ENCODE measurements at places on chromosomes 5 and 9. TPM values are rescaled to one million over a fixed set of nuclear protein-coding genes. Genes with fewer than 3 reads are reported as not detected.
A peak's percentile ranks its signal among the peaks of the same experiment; 100 is the strongest.

Gene CAAP1
- 15.0 TPM for total RNA-seq

Gene LVRN
- 0.46 TPM for total RNA-seq

- H3K4me3 ChIP-seq, result no peak overlapping the region
- no peak for DNase-seq
- H3K36me3 ChIP-seq, result no peaks in the 10 kb centered on the region
- peaks cover 3% of the 10 kb centered on the region for H3K4me1 ChIP-seq
- peaks cover 15% of the 10 kb centered on the region for H3K27me3 ChIP-seq
- no peak overlapping the region for H3K27ac ChIP-seq
These were observed 270.7 kb upstream of the WWC1 start for GRCh38 chr5:168020542-168021294.

DNA sequence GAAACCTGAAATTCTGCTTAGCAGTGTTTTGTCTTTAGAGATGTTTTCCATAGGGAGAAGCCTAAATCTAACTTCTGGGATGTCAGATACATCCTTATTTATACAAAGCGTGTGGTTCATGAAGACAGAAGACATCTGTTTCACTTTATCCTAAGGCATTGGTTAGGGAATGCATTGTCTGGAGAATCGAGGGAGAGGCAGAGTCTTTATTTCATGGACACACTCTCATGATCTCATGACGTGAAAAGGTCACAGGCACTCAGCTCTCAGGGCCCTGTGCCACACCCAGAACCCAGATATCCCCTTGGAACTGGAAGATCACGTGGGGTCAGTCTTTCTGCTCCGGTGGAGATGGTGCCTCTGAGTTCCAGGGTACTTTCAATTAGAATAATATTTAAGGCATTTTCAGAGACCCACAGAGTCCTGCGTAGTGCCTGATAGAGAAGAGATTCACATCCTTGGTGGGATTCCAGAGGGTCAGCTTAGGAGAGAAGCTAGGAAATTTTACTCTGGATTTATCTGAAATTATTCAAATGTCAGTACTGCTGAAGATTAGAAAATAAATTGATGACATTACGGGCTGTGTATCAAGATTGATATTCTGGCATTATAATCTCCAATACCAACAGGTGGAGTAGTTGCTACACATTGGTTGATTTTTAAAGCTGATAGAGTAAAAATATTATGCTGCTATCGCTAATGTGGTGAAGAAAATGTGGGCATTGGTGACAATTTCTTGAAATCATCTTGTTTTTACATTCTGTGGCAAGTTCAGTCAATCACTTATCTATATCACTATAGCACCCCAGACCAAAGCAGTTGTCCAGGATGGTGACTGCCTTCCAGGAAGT is 378.3 kb downstream of the MTRR start:
- no peak overlapping the region for H3K4me3 ChIP-seq
- H3K27ac ChIP-seq, result no peak overlapping the region
- no peak for DNase-seq
- no peaks in the 10 kb centered on the region for H3K27me3 ChIP-seq
- no peaks in the 10 kb centered on the region for H3K36me3 ChIP-seq

DNA sequence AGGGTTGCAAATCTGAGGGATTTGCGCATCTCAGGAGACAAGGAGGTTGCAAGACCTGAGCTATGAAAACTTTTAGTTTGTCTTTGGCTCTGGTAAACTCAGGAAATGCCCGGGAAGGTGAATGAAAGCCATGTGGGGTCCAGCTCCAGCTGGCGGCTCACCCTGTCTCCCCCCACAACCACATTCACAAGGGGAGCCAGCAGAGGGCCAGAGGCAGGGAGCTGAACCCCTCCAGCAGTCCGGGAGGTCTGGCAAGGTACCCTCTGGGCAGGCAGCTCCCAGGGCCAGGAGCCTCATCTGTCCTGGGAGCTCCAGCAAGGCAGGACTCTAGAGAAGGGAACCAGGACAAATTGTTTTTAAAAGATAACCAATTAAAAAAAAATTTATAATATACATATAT is 2.5 kb upstream of the FGFR4 start:
- DNase-seq, result no peak
- peaks cover 18% of the 10 kb centered on the region for H3K27me3 ChIP-seq
- H3K4me1 ChIP-seq, result peaks cover 13% of the 10 kb centered on the region
- H3K36me3 ChIP-seq, result peaks cover 2% of the 10 kb centered on the region
- peak overlapping the region; percentile 5 for H3K27ac ChIP-seq
- no peak overlapping the region for H3K4me3 ChIP-seq

Gene GPR150
- 0.33 TPM for total RNA-seq

GRCh38 chr5:125103459-125103858 is 357.0 kb upstream of the ZNF608 start:
- H3K36me3 ChIP-seq, result no peaks in the 10 kb centered on the region
- no peak for DNase-seq
- H3K27me3 ChIP-seq, result no peaks in the 10 kb centered on the region
- H3K27ac ChIP-seq, result no peak overlapping the region

DNA sequence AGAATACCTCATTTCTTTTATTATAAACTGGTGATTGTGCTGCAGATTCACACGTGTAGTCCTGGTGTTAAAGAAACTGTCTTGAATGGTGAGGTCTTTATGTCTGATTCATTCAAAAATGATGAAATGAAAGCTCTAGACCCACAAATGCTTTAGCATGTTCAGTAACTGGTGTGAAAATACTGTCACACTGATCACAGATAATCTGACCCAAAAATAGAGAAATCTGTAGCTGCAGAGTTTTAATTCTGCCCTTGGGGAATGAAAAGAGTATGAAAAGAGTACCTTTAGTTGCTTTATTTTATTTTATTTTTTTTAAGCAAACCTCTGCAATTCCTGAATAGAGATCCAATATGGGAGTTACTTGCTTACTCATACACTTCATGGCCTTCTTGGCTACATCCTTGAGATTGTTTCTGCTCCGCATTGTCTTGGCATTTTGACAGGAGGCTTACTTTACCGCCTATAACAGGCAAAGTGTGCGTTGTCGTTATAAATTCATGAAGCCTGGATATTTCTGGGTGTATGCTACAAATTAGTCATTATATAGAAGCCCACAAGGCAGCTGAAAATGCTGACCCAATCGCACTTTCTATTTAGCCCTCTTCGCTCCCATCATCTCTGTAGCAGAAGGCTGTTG is 2.7 kb downstream of the RGMB start:
- peak overlapping the region; percentile 99 for H3K4me3 ChIP-seq
- peaks cover 64% of the 10 kb centered on the region for H3K4me1 ChIP-seq
- H3K27ac ChIP-seq, result peak overlapping the region; percentile 99
- no peaks in the 10 kb centered on the region for H3K27me3 ChIP-seq
- H3K36me3 ChIP-seq, result peaks cover 10% of the 10 kb centered on the region
- DNase-seq, result no peak

Gene SLC6A3
- total RNA-seq, result not detected

GRCh38 chr5:147454996-147455677 is 54.7 kb downstream of the DPYSL3 start:
- H3K36me3 ChIP-seq, result peaks cover 1% of the 10 kb centered on the region
- peaks cover 31% of the 10 kb centered on the region for H3K4me1 ChIP-seq
- DNase-seq, result no peak

Gene OR13C8
- not detected for total RNA-seq

Gene ADGRD2
- total RNA-seq, result not detected

Gene NPR3
- 315 TPM for total RNA-seq

Gene SERINC5
- total RNA-seq, result 41.5 TPM

- no peak overlapping the region for H3K4me3 ChIP-seq
- H3K4me1 ChIP-seq, result peaks cover 51% of the 10 kb centered on the region
- H3K36me3 ChIP-seq, result peaks cover 4% of the 10 kb centered on the region
- no peaks in the 10 kb centered on the region for H3K27me3 ChIP-seq
- DNase-seq, result no peak
These were observed 10.0 kb downstream of the HMGCS1 start for GRCh38 chr5:43303242-43303641.

DNA sequence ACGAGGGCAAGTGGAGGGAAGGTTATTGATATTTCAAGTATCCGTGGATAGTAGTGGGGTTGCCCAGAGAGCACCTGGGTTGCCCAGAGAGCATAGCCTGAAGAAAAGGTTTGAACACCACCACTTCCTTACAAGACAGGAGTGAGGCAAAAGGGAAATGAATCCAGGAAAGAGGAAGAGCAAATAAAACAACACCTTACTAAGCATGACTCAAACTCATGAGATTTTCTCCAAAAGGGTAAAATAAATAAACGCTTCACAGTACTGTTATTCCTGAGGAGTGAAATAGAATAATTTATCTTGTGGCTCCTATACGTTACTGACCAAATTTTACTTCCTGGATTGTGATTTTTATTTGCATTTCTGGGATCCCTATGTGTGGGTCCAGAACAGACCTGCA is 65.2 kb upstream of the PTPRD start:
- no peak overlapping the region for H3K27ac ChIP-seq
- H3K4me1 ChIP-seq, result peaks cover 6% of the 10 kb centered on the region
- no peaks in the 10 kb centered on the region for H3K36me3 ChIP-seq
- H3K4me3 ChIP-seq, result no peak overlapping the region

GRCh38 chr5:54294097-54294667 is 16.2 kb downstream of the ARL15 start:
- no peak for DNase-seq
- no peak overlapping the region for H3K27ac ChIP-seq
- no peak overlapping the region for H3K4me3 ChIP-seq
- H3K4me1 ChIP-seq, result peaks cover 12% of the 10 kb centered on the region

Gene GDA
- 0.33 TPM for total RNA-seq

Gene SLC6A19
- not detected for total RNA-seq

DNA sequence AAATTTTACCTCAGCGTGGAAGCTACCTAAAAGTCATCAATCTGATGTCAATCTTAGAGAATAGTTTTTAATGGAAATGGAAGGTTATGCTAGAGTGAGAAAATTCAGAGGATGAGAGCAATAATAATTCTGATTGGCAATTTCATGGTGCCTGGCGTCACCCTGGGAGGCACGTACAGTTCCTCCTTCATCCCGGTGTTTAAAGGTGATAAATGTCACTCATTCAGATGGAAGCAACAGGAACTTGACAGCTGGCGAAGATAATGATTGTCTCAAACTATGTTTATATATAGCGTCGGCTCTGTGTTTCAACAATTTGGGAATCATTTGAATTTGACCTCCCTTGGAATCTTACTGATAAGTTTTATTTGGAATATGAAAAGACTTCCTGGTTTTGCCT is 108.4 kb downstream of the MED10 start:
- peaks cover 7% of the 10 kb centered on the region for H3K27me3 ChIP-seq
- H3K4me3 ChIP-seq, result no peak overlapping the region
- H3K36me3 ChIP-seq, result no peaks in the 10 kb centered on the region

- no peak for DNase-seq
- H3K36me3 ChIP-seq, result no peaks in the 10 kb centered on the region
- H3K4me1 ChIP-seq, result peaks cover 20% of the 10 kb centered on the region
- H3K4me3 ChIP-seq, result no peak overlapping the region
- H3K27me3 ChIP-seq, result peaks cover 1% of the 10 kb centered on the region
These were observed 461.4 kb downstream of the ZNF608 start for GRCh38 chr5:124285071-124285470.

DNA sequence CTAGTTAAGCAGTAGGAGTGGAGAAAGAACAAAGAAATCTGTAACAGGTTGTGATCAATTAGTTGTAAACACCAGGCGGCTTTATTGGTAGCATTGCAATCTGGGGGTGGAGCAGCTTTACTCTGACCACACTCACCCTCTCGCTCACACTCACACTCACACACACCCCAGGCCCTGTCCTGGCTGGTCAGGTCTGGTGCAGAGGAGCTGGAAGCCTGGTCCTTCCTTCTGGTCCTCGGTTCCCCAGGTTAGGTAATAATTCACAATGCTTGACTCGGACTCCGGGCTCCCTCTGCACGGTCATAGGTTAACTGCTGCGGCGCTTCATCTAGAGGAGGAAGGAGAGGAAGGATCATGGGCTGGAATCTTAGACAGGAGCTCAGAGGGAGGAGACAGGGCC is 1.6 kb downstream of the CCL19 start:
- no peaks in the 10 kb centered on the region for H3K4me1 ChIP-seq
- peak; percentile 50 for DNase-seq
- no peak overlapping the region for H3K27ac ChIP-seq
- H3K27me3 ChIP-seq, result no peaks in the 10 kb centered on the region

Gene ELOVL7
- total RNA-seq, result 0.28 TPM

DNA sequence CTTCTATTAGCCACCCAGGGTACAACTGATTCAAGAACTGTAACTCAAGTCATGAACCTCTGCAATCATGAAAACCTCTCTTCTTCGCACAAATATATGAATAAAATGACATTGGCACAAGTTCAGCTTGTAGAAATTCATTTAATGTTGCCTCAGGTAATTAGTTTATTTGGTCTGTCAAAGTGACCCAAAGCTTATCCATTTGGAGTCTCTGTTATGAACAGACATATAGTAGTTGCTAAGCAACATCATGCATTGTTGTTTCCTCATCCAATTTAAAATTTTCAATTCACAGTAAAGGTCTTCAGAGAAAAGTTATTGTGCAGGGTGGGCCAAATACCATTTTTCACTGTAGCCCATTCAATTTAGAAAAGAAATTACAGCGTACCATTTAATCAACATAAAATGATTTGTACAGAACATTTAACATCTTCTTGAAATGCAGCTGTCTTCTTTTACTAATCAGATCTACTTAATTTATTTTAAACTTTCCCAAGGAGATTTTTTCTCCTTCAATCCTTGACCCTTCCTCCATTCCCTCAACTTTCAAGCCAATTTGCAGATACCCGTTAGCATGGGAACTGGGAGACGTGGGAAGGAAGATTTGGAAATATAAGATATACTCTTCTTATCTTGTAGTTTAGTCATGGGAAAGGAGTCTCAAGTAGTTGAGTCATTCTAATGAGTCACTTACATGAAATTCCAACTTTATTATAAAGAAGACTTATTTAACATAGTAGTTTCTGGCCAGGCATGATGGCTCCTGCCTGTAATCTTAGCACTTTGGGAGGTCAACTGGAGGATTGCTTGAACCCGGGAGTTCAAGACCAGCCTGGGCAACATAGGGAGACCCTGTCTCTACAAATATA is 231.3 kb downstream of the ATPSCKMT start:
- peak overlapping the region; percentile 93 for H3K27ac ChIP-seq
- peaks cover 21% of the 10 kb centered on the region for H3K36me3 ChIP-seq
- peaks cover 41% of the 10 kb centered on the region for H3K4me1 ChIP-seq
- H3K4me3 ChIP-seq, result no peak overlapping the region

- DNase-seq, result no peak
- no peaks in the 10 kb centered on the region for H3K27me3 ChIP-seq
- H3K27ac ChIP-seq, result no peak overlapping the region
- H3K4me3 ChIP-seq, result peak overlapping the region; percentile 24
- no peaks in the 10 kb centered on the region for H3K36me3 ChIP-seq
These were observed 1.9 kb upstream of the RUSC2 start for GRCh38 chr9:35488021-35488420.
